Activated CD4-positive, alpha-beta T cell treated with anti-CD3 and anti-CD28 coated beads for 4 hours (primary cell): ENCODE measurements at places on chromosomes 6 and 20.

DNA sequence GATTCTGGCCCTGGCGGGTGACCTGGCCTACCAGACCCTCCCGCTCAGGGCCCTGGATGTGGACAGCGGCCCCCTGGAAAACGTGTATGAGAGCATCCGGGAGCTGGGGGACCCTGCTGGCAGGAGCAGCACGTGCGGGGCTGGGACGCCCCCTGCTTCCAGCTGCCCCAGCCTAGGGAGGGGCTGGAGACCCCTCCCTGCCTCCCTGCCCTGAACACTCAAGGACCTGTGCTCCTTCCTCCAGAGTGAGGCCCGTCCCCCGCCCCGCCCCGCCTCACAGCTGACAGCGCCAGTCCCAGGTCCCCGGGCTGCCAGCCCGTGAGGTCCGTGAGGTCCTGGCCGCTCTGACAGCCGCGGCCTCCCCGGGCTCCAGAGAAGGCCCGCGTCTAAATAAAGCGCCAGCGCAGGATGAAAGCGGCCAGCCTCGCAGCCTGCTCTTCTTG is 868 bp upstream of the SLC2A4RG start:
- DNase-seq = peak; percentile 43

DNA sequence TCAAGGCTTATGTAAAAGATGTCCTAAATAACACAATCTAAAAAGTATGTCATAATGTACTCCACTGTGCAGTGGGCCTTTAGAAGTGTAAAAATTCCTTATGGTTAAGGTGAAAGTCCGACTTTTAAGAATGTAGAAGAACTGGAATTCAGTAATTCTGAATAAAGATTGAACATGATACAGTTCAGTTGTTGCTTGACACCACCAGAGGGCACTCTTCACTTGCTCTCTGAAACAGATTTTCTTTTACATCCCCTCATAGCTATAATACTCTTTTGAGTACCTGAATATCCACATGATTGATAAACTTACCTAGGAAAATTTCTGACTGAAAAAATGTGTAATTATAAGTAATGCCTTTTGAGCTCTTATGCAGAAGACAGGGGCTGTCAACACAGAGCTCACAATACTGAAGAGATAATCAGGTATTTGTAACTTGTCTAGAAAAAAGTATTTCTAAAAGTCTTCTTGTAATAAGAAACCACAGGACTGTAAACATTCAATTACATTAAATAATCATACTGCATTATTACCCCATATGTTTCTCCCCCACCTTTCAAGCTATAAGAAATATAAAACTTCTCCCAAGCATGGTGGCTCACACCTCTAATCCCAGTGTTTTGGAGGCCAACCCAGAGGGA is 92.1 kb downstream of the POPDC3 start:
- peak; percentile 1 for DNase-seq

- no peak for DNase-seq
Observed at GRCh38 chr20:34717230-34718095, 13.3 kb downstream of the TP53INP2 start.

GRCh38 chr6:51120016-51120415 is 301.3 kb downstream of the TFAP2B start:
- no peak for DNase-seq

DNA sequence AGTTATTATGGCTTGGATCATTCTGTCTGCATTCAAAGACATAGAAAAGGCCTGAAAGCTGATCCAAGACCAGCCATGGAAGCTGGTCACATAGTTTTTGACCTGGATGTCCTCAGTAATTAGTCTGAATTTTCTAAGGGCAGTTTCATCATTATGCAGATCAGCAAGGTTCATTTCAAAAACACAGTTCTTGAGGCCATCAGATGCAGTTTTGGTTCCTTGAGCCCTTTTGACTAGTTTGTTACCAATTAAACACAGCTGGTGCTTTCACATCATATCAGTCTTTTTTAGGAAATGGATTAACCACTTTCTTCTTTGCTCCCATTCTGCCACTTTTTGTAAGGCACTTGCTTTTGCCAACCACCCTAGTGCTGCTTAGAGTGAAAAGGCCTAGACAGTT is 129.4 kb downstream of the NCOA3 start:
- DNase-seq = no peak

DNA sequence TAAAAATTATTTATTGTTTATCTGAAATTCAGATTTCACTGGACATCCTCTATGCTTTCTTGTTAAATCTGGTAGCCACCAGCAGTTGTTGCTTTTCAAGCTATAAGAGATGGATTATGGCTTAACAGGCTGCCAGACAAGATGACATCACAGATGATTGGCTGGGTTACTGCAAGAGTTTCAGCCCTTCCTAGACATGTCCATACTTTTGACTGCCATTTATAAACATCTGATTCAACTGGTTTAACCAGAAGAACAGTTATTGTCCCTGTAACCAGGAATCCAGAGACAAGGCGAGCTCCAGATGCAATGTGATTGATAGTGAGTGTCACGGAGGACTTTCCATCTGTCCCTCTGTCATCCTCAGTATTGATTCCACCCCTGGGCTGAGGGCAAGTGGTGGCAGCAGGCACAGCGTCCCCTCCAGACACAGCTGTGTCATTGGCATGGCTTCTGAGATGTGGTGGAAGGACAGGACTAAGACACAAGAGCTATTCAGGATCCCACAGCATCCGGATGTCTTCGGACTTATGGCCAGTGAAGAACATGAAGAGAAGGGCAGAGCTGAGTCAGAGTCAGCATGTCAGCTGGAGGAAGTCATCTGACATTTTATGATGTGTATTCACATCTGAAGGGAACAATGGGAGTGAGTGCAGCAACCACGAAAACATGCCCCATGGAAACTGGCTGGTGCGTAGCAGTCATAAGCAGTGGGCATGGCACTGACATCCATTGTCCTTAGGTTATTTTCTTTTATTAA is 284.5 kb upstream of the CDYL start:
- no peak for DNase-seq

DNA sequence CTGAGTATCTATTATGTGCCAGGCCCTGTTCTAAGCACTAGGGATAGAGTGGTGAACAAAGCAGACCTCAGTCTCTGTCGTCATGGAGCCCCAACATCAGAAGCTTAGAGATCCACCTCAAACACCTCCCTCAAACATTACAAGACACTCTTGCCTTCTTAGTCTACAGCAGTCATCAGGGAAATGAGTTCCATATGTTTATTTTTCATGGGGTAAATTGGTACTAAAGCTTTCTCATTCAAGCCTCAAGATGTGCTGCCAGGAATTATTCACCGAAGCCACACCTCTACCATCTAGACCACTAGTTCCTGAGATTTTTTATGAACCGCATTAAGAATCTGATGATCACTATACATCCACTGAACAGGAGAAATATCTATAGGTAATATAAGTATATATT is 59.0 kb upstream of the TFB1M start:
- no peak for DNase-seq

- no peak for DNase-seq
Observed at GRCh38 chr6:143110996-143111395, 50.3 kb downstream of the AIG1 start.

GRCh38 chr6:31118178-31118577 is 2.1 kb downstream of the CDSN start:
- no peak for DNase-seq

GRCh38 chr6:24775520-24776058 is 852 bp downstream of the GMNN start:
- DNase-seq = peak; percentile 5

DNA sequence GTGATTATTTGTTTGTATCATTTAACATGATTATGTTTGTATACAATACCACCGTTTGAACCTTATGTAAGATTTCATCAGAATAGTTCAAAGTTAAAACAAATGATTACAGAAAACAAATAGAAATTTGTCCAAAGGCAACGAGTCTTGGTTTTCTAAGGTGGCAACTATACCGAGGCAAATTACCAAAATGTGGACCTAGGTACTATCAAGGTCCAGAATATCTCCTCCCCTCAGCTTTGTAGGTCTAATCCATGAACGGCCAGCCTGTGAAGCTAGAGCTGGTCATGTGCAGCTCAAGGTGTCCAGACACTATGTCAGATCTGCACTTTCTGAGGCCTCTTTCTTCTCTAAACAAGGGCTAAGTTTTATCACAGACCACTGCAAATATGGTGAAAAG is 151.7 kb upstream of the BEND3 start:
- DNase-seq = no peak

GRCh38 chr6:46610862-46611553 is 41.6 kb downstream of the CYP39A1 start:
- no peak for DNase-seq

GRCh38 chr20:31606804-31607639 is 1.9 kb downstream of the ID1 start:
- no peak for DNase-seq

GRCh38 chr20:11849270-11849915 is 68.3 kb upstream of the BTBD3 start:
- DNase-seq = no peak

DNA sequence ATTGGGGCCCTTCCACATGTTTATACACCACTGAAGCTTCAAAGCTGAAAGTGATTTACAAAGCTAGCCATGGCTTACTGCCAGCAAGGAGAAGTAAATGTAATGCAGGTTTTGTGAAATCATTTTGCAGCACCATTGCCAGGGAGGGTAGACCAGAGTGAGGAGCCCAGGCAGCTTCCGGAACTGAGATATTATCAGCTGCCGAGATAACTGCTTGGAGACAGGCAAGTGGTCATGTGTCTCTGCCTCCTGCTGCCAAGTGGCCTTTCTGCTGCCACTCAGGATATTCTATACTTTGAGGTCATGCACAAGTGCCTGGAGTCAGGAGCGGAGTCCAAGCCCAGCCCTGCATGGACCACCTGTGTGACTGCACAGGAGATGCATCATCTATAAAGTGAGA is 160.2 kb downstream of the SYNDIG1 start:
- no peak for DNase-seq

GRCh38 chr6:159610881-159611280 is 82.2 kb downstream of the SOD2 start:
- DNase-seq = no peak

DNA sequence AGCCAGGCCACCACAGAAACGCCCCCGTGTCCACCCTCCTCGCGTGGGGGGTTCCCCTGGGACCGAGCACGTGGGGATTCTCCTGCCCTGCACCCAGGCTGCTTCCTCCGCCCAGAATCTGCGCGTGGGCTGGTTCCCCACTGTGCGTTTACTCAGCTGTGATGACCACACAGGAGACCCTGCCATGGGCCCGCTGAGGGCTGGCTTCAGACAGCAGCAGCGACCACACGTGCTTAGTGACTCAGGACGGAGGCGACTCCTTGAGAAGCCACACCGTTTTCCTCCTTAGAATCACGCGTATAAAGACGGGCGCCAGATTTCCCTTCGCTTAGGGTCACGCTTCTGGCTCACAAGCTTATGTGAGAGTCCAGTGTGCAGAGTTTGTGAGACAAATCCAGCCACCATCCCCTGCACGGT is 63.9 kb upstream of the PDE10A start:
- no peak for DNase-seq

DNA sequence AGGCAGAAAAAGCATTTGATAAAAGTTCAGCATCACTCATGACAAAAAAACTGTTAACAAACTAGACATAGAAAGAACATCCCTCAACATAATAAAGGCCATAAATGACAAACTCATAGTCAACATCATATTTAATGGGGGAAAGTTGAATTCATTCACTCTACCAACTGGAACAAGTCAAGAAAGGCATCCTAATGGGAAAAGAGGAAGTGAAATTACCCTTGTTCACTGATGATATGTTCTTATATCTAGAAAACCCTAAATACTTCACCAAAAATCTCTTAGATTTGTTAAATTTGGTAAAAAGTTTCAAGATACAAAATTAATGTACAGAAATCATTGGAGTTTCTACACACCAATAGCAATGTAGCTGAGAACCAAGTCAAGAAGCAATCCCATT is 48.9 kb downstream of the GGTLC1 start:
- DNase-seq = no peak

DNA sequence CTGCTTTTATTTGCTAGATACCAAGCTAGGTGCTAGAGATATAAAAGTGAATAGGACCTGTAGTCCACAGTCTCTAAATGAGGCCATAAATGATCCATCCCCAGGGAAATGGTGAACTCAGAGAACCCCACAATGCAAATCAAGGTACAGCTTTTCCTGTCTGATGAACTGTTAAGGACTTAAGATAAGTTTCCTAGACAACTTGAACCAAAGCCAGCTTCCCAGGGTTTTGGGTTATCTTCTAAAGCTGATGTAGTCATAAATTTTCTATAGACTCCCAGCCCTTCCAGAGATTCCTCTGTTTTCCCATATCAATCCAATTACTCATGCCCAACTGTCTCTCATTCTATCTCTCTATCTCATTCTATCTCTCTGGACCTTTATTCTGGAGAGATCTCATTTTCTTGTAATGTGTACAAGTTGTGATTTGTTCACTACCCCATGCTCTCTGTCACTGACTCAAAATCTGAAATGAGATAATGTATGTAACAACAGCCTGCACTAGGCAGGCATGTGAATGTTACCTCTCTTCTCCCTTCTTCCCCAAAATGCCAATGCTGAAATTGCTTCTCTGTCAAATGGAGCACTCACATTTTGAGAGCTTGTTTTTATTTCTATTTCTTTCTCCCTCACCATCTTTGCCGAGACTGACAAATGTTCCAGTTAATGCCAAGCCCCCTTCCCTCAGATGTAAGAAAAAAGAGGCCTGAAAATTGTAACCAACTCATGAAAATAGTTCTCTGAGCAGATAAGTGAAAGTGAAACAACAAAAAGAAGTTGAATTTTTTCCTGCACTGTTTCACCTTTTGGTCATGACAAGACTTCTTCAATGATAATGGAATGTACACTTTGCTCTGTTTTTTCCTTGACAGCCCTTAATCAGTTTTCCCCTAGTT is 279.9 kb downstream of the SLC35F1 start:
- DNase-seq = no peak

- DNase-seq = no peak
Observed at GRCh38 chr20:53757472-53757913, 163.9 kb upstream of the ZNF217 start.

DNA sequence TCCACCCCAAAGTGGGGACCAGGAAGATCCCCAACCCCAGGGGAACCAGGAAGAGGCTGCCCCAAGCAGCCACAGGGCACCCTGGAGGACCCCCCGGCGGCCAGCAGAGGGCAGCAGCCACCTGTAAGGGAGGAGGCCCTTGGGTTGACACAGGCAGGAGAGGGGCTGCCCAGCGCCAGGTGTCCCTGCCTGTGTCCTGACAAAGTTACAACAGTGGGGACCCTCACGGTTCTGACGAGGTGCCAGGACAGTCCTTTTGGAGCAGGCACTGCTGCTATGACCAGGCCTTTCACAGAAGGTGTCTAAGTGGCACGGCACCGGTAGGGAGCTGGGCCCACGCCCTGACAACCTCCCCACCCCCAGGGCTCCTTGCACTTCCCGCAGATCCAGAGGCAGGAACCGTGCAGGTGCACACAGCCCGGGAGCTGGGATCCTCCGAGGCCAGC is 176.7 kb downstream of the BMP7 start:
- DNase-seq = peak; percentile 25

DNA sequence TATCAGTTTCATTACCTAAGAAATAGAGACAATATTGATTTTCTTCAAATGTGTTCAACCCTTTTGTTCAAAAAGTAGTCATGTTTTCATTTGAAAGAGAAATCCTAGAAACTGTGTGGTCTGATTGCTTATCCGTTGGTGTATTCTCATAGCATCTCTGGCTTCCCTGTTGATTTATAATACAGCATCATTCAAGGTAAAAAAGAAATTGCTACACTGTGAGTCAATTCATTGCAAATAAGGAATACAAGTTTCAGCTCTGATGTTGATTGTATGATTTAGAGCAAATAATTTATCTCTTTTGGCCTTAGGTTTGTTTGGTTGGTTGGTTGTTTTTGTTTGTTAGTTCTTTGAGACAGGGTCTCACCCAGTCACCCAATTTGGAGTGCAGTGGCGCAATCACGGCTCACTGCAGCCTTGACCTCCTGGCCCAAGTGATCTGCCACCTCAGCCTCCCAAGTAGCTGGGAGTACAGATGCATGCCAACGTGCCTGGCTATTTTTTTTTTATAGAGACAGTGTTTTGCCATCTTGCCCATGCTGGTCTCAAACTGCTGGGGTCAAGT is 185.5 kb upstream of the TNFAIP3 start:
- DNase-seq = no peak
